Stimulated activated CD8-positive, alpha-beta memory T cell treated with anti-CD3 and anti-CD28 coated beads, Interleukin-15, amount 100 ng/mL, for 24 hours (primary cell): ENCODE measurements at places on chromosomes 13 and 19.

GRCh38 chr19:45424191-45425058 is 708 bp upstream of the ERCC1 start:
- no peak for DNase-seq

DNA sequence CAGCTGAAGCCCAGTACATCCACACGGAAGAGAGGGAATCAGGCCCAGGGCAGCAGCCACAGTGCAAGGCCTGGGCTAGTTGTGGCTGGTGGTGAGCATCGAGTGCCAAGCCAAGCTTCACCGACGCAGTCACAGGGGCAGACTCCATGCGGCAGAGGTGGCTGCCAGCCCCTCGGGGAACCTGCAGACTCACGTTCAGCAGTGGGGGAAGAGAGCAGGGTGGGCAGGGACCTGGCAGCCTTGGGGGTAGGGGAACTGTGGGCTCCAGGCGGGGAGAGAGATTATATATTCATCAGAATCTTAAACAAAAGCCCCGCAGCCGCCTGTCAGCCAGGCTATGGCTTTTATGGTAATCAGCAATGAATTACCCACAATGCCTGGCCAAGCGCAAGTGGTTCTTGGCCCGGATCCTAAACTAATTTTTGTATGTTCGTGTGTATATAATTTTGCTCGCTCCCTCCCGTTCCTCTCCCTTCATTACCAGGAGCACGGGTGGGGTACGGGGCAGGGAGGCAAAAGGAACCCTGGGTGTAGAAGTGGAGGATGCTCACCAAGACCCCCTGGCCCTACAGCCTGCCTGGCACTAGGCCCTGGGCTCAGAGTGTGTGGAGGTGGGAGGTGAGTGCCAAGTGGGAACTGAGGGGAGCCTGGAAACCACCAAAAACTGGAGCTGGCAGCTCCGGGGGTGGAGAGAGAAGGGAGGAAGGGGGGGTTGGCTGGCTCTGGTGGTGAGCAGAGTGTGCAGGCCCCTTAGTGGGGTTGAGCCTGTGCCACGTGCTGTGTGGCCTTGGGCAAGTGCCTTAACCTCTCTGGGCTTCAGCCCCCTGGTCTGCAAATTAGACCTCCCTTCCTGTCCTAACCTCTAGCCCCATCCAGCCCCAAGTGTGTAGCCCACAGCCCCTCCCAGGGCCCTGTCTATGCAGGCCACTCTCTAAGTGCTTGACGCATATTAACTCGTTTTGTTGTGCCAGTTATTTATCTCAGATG is 31.9 kb downstream of the PTPRS start:
- DNase-seq = no peak

GRCh38 chr19:8820234-8820633 is 11.9 kb downstream of the ZNF558 start:
- no peak for DNase-seq

DNA sequence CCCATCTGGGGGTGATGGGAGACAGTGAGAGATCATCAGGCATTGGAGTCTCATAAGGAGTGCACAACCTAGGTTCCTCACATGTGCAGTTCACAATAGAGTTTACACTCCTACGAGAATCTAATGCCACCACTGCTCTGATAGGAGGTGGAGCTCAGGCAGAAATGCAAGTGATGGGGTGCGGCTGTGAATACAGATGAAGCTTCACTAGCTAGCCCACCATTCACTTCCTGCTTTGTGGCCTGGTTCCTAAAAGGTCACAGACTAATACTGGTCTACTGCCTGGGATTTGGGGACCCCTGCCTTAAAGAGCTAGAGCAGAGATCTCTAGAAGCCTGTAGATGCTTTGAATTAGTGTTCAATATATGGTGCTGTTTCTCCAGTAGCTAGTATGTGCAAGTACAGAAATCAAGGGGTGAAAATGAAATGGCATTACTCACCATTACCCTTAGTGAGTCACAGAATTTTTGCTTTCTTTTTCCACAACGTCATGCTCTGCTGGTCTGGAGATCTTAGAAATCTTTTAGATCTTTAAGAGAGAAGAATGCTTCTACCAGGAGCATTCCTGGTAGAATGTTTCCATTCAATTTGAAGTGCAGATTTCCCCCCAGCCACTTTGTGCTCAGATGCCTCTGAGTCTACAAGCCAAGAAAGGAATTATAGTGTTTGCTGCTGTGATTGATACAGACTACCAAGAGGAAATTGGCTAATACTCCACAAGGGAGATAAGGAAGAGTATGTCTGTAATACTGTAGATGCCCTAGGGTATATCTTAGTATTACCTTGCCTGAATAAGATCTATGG is 2301.2 kb downstream of the PCDH9 start:
- DNase-seq = no peak

DNA sequence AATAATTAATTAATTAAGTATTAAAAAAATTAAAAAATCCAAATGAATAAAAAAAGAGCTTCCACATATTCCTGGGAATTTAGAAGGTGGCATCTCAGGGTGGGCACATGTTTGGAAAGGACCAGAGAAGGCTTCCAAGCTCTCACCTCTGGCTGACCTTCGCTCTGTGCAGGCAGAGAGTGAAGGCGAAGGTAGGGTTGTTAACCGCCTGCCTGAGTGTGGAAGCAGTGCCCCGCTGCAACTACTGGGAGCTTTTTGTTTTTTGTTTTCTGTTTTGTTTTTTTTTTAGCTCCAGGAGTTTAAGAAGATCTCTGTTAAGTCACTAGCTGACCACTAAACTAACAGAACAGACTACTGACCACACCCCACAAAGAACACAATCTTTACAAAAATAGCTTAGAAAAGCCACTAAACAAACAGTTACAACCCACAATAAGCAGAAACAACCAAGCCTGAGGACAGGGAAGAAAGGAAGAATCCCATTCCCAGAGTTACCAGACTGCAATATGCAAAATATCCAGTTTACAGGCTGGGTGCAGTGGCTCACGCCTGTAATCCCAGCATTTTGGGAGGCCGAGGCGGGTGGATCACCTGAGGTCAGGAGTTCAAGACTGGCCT is 11.4 kb downstream of the ZNF541 start:
- no peak for DNase-seq
